ENCODE measurements at places on chromosomes 11 and 22.

DNA sequence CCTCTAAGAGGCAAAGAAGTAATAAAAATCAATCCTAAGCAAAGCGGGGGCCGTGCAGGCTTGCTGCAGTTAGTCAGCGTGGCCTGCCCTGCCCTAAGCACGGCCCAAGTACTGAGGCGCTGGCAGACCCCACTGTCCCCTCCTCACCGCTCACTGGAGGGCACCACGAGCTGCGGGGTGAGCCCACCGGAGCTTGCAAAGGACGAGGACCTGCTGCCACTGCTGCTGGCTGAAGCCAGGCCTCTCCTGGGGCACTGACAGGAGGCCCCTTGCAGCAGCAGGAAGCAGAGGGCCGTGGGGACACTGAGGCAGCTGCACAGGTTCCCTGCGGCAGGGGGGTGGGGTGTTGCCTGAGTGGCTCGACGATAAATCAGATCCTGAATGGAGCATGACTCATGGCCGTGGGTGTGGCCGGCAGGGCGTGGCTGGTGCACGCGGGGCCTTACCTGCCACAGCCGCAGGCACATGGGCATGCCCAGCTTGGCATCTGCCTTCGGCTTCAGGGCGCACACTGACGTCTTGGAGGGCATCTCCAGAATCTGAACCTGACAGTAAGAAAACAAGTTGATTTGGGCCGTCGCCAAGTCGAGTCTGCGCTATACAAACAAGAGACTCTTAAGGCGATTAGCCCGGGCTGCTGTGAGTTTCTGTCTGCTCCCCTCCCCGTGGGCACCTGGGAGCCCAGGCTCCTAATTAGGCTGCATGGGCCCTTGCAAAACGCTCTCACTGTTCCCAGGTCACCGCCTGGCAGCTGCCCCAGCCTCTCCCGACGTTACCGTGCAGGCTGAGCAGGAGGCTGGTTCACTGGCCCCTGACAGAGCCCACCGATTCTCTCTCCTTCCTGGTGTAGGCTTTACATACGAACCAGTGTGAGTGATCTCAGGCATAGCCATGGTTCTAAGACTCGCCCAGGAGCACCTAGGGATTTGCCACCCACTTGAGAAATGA is 45.9 kb downstream of the TBX1 start:
- DNase-seq = no peak

DNA sequence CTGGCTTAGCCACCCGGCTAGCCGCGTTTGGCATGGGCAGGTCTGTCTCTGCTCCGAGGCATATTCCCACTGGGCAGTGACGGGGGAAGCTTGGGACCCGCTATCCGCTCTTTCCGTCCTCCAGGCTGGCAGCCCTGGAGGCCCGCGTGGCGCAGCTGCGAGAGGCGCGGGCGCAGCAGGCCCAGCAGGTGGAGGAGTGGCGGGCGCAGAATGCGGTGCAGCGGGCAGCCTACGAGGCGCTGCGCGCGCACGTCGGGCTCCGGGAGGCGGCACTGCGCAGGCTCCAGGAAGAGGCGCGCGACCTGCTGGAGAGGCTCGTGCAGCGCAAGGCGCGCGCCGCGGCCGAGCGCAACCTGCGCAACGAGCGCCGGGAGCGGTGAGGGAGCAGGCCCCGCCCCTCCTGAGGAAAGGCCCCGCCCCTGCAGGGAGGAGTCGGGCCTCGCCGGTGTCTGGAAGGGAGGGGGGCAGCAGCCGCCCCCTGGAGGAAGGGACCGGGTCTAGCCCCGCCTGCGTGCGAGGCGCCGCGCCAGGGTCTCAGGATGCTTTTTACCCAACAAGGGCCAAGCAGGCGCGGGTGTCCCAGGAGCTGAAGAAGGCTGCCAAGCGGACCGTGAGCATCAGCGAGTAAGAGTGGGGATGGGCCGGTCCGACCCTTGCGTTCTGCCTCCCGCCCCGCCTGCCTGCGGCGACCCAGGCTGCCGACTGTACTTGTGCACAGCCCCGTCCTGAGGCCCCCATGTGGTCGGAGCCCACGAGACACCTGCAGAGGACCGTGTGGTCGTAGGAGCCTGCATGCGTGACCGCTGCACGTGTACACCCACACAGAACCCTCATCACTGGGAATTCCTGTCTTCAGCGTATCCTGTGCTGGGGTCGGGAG is 7.9 kb downstream of the ATG16L2 start:
- peak; percentile 92 for DNase-seq

DNA sequence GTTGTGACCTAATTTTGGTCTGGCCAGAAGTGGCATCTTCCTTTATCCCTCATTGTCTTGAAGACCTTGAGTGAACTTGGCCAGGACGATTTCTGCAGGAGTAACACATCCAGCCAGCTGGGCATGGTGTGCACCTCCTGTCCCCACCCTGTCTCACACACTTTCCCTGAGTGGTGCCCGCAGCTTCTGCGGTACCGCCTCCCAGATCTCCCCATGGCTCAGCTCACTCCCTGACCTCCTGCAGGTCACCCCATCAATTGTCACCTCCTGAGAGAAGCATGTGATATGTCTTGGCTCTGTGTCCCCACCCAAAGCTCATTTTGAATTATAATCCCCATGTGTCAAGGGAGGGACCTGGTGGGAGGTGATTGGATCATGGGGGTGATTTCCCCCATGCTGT is 50.2 kb upstream of the TP53I11 start:
- no peak for DNase-seq

DNA sequence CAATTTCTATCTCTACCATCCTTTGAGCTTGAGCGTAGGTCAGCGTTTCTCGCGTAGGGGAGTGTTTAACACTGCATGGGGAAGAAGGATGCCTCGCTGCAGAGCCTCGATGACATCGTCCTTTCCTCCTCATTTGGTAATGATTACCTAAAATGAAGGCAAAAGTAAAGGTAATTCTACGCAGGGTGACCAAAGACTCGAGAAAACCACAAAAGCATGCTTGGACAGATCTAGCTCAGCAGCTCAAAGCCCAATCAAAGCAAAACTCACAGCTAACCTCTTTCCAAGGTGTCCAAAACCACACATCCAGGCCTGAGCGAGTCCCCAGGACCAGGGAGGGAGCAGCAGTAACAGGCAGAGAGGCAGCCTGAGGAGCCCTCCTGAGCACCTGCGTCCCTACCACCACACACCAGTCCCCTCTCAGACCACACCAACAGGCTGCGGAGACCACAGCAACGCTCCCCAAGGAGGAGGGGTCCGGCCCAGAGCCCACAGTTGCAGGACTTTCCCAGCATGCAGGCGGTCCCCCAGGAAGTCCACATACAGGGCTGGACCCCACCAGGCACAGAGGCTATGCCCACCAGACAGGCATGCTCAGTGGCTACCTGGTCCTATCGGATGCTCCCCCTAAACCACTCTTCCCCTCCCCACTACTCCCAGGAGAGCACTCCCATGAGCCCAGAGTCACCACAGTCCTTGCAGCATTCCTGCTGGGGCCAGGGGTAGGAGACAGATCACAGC is 3.3 kb downstream of the BRD1 start:
- DNase-seq = no peak

DNA sequence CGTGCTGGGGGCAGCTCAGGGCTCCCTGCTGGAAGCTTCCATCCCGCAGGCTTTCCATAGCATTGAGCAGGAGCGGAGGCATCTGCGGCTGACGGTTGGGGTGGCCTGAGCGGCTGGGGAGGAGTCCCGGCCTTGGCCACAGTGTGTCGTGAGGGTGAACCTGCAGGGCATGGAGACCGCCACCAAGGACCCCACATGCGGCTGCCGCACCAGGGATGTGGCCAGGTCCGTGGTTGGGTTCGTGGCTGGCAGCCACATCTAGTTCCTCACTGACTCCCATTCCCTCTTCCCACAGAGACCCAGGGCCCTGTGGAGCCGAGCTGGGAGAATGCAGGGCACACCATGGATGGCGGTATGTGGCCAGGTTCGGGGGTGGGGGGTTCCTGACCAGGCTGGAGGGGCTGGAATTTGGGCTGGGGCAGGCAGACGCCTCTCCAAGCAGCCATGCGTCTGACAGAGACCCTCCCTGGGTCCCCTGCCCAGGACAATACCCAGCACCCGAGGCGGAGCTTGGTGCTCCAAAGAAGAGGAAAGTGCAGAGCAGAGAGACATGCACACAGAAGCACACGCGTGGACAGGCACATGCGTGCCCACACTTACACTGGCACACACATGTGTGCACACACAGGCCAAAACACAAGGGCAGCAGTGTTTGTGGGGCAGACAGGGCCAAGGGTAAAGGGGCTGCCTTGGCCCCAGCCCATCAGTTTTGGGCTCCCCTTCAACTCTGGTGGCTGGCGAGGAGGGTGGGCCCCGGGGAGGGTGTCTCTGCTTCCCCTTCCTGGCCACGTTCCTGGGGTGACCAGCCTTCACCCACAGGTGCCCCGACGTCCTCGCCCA is 2.7 kb downstream of the MUC5B start:
- no peak for DNase-seq

DNA sequence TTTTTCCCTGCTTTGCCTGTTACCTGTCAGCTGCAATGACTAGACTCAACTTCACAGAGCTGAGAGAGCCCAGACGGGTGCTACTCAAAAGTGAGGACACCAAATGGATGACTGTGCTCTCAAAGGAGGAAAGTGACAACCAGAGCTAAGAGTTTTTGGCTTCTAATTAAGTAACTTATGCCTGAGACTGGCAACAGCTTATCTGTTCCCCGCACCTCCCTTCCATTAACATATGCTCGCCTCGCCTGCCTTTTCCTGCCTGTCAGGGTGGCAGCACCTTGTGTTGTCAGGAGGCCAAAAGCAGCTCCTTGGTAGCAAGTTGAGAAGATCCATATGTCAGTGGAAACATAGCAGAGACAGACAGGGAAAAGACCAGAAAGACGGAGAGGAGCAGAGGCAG is 573.9 kb upstream of the KIRREL3 start:
- DNase-seq = no peak

DNA sequence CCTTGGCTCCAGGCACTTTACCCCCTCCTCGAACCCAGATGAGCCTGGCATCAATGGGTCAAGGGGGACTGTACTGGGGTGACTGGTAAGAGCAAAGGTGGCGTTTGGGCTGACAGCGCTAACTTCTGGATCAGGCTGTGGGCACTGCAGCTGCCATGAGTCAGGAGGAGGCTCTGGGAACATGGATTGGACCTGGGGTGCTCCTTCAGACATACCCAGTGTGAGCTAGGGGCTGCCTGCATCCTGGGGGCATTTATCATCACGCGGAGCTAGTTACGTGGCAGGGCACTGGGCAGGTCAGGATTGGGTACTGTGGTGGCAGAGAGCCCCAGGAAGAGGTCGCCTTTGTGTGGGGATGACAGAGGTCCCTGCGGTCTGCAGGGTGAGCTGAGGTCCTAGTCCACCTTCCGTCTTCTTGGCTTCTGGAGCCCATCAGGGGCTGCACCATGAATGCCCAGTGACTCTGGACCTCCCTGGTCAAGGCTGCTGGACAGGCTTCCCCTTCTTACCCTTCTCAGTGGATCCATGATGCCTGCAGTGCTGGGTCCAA is 13.1 kb downstream of the GRIK4 start:
- DNase-seq = no peak

DNA sequence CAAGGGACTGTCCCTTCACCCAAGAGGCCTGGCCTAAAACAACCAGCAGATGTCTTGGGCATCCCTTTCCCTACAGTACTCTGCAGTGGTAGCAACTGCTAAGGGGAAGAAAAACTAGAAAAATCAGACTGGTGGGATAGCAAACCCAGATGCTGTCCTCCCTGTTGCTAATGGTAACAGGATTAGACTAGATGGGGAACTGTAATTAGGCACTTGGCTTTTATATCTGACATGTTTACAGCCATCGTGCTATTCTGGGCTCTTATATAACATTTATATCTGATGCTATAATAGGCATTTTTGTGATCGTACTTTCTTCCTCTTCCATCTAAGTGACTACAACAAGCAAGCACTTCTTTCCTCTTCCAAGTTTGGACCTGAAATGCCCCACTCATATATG is 316.7 kb downstream of the DLG2 start:
- DNase-seq = no peak

- no peak for DNase-seq
These were observed 450.0 kb upstream of the CCDC179 start for GRCh38 chr11:23310276-23310675.

DNA sequence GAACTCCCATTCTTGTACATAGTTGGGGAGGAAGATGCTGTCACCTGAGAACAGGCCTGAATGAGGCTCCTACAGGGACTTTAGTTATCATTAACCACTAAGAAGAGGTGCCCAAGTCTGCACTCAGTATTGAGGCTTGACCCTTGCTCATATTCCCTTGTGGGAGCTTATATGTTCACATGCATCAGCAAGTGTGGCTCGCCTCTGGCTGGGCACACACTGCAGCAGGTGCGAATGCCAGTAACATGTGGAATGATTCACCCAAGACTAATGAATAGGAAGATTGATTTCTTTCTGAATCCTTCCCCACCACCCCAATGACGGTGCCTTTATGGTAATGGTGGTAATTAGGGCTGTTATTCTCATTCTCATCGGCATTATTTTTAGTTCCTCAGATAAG is 127.3 kb downstream of the FEZ1 start:
- no peak for DNase-seq

GRCh38 chr11:68632802-68633201 is 51.5 kb upstream of the GAL start:
- no peak for DNase-seq

DNA sequence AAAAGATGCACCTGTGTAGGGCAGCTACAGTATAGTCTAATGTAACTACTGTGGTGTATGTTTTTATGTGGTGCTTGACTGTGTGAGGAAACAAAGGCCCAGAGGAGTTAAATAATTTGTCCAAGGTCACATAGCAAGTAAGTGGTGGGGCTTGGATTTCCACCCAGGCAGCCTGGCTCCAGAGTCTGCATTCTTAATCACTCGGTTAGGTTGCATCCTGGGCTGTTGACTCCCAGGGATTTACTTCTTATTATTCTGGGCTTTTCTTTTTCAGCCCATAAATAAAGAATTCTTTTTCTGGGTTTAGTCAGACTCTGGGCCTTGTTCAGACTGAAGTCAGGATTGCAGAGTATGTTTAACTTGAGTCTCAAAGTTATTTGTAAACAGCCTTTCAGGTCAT is 82.1 kb downstream of the ARHGAP42 start:
- no peak for DNase-seq

GRCh38 chr11:9512370-9513019 is 51.7 kb downstream of the ZNF143 start:
- DNase-seq = no peak

- DNase-seq = no peak
These were observed 24.3 kb downstream of the BCR start for GRCh38 chr22:23204541-23205157.

DNA sequence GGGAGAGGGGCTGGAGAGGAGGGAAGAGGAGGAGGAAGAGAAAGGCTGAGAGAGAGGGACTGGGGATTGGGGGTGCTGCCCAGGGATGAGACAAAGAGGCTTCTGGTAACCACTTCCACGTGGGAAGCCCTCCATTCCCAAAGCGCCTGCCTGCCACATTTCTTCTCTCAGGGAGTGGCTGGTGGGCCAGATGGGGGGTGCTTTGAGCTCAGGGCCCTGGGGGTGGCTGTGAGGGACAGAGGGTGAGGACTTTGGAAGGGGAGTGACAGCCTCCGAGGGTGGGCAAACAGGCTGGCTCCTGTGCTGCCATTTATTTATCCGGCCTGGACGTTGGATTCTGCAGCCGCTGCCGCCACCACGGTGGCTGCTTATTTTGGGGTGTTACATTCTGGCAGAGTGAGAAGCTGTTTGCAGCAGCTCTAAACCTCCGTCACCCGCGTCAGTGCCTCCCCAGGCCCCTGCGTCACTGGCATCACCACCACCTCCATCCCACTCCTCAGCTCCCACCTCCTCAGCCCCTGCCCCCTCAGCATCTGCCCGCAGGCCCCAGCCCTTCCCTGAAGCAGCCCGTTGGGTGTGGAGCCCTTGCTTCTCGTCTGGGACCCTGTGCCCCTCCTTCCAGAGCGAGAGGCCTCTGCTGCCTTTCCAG is 1.6 kb downstream of the RTN4RL2 start:
- DNase-seq = no peak

- no peak for DNase-seq
These were observed 120.3 kb upstream of the FAT3 start for GRCh38 chr11:92104349-92104748.

GRCh38 chr11:128455766-128456165 is 131.6 kb downstream of the ETS1 start:
- no peak for DNase-seq
